ENCODE measurements at places on chromosomes 6 and 20. TPM values are rescaled to one million over a fixed set of nuclear protein-coding genes. Genes with fewer than 3 reads are reported as not detected.

DNA sequence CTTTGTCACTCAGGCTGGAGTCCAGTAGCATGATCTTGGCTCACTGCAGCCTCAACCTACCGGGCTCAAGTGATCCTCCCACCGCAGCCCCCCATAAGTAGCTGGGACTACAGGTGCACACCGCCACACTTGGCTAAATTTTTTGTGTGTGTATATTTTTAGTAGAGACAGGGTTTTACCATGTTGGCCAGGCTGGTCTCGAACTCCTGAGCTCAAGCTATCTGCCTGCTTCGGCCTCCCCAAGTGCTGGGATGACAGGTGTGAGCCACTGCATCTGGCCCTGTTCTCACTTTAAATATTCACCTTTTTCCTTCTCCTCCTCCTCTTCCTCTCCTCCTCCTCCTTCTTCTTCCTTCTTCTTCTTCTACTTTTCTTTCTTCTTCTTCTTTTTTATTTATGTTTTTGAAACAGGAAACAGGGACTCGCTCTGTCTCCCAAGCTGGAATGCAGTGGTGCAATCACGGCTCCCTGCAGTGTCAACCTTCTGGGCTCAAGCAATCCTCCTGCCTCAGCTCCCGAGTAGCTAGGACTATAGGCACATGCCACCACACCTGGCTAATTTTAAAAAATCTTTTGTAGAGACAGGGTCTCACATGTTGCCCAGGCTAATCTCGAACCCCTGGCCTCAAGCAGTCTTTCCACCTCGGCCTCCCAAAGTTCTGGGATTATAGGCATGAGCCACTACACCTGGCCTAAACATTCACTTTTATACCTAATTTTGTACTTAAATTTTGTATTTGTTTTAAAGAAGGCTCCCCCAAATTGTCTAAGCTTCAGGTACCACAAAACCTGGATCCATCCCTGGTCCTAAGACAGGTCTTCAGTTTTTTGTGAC is 47.2 kb upstream of the NCOA3 start:
- ATAC-seq, result no peak

- no peak for ATAC-seq
Observed at GRCh38 chr6:16184551-16184950, 53.8 kb upstream of the GMPR start.

Gene GFRAL
- not detected for total RNA-seq

Gene PKIB
- 0.88 TPM for total RNA-seq

Data from esophagus mucosa (tissue), 1 donor.